Stimulated activated CD4-positive, alpha-beta T cell treated with anti-CD3 and anti-CD28 coated beads, Interleukin-12 subunit alpha, Interleukin-12 subunit beta, amount 100 ng/mL, for 4 hours (primary cell): ENCODE measurements at places on chromosomes 16 and 17.

- DNase-seq = peak; percentile 87
These were observed 4.5 kb upstream of the UNC13D start for GRCh38 chr17:75848523-75849278.

DNA sequence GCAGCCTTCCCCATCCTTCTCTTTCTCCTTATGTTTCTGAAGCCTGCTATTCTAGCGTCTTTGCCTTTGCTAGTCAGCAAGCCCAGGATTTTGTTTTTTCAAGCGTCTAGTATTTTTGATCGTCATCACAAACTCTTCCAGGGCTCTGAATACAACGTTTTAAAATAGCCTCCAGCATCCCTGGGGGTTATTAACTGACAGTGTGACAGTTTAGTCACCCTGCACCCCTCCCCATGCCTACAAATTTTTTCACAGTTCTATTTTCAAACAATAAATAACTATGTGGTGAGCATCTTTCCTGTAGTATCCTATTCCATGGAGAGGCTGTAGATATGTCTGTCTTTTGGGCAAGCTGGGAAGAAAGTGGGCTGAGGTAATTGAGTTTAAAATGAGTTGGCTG lies 280.9 kb downstream of the MAP2K4 start:
- no peak for DNase-seq

DNA sequence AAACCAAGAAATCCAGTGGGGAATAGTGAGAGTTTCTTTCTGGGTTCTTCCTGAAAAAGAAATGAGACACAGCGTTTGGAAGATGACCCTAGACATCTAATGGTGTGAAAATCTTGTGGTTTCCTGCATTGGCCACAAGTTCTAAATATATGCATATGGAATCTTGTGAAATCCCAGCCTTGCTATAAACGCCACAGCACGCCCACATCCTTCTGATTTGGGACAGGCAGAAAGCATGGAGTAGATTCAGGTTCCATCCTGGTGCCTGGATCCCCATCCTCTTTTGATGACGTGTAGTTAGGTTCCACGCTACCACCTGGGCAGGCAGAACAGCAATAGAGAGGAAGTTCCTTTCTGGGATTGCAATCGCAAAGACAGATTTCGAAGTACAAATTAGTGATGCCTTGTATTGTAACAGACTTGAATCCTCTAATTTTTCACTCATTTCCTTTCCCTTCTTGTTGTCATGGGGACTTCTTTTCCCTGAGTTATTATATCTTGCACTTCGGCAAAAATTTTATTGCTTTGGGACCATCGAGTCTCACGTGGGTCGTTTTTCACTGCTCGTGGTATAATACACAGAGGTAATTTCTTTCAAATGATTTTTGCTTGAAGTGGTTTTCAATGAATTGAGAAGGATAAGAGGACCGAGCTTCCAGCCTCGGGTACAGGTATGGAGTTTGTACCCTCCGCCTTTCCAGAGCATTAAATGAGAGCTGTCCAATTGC lies 37.6 kb downstream of the HS3ST4 start:
- no peak for DNase-seq

GRCh38 chr16:50248845-50249244 lies 17.5 kb upstream of the ADCY7 start:
- DNase-seq = no peak

DNA sequence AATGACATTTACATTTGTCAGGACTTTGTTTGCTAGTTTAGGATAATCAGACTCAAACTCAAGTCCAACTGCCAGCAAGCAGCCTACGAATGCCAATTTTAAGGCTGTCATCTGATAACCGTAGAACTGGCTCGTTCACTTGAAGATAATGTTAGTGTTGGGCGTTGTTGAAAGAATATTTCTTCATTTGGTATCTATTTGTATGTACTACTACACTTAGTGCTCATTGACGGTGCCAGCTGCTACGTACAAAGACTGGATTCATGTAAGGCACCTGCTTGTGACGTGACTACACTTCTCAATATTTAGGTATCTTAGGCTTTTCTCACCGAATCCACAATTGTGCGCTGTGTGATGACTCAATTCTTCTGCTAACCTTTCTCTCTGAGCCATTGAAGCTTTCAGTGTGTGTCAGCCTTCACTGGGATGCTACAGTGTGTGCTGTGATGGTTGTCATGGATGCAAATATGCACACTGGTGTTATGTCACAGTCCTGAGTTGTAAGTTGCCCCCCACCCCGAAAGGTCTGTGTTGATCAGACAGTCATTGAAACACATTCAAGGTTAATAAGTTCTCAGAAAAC lies 5.7 kb downstream of the ATP2C2 start:
- DNase-seq = no peak

- DNase-seq = no peak
These were observed 607.2 kb downstream of the WWOX start for GRCh38 chr16:78706637-78707036.

GRCh38 chr17:32519228-32520103 lies 32.7 kb downstream of the CDK5R1 start:
- DNase-seq = peak; percentile 47

DNA sequence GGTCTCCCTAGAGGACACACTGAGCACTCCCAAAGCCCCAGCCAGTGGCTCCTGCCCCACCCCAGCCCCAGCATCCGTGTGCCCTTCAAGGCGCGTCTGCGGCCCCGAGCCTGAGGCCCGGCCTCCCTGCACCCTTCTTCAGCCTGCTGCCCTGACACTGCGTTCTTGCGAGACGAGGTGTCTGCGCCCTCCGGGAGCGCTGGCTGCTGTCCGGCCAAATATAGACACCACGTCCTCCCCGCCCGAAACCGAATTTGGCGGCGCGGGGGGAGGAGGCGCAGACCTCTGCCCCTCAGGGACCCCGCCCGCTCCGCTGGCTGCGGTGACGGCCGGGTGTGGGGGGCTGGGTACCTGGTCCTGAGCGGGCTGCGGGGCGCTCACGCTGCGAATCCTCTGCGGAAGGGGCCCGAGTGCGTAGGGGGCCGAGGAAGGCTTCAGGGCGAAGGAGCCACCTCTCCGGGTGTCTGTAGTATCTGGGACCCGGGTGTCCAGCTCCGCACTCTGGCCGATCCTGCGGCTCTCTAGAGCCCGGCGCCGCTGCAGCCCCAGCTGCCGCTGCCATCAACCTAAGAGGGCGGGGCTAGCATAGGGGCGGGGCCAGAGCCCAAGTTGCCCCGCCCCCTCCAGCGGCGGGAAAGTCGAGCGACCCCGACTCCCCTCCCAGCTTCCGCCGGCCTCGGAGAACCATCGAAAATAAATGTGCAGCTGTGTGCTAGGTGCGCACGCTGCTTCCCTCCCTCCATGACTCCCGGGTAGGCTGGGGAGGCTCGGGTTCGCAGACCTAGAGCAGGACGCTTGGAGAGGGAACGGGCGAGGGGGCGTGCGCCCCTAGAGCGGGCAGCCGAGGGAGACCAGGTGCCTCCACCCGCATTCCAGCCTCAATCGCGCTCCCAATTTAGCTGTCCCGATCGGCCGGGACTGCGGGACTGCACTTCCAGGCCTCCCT lies at the start of gene CORO6:
Gene CORO6, minus strand, starts transcription at position 576 of the 946 bp plus-strand sequence. CDS start 1,491 bp downstream, outside the sequence.
- DNase-seq = peak; percentile 69

GRCh38 chr17:48842746-48843145 lies 11.9 kb downstream of the CALCOCO2 start:
- DNase-seq = no peak

GRCh38 chr17:4474093-4474492 lies 24.6 kb upstream of the SPNS2 start:
- DNase-seq = no peak

GRCh38 chr16:81517150-81517499 lies 72.5 kb downstream of the CMIP start:
- DNase-seq = no peak
